ENCODE measurements at places on chromosomes 5 and 9.
A peak's percentile ranks its signal among the peaks of the same experiment; 100 is the strongest.

- DNase-seq = no peak
These were observed 3.8 kb downstream of the PCDH1 start for GRCh38 chr5:141874262-141874964.

GRCh38 chr9:114288193-114289091 lies 34.5 kb upstream of the ORM1 start:
- no peak for DNase-seq

GRCh38 chr5:139711067-139711905 lies 63.1 kb downstream of the CXXC5 start:
- DNase-seq = peak; percentile 92

DNA sequence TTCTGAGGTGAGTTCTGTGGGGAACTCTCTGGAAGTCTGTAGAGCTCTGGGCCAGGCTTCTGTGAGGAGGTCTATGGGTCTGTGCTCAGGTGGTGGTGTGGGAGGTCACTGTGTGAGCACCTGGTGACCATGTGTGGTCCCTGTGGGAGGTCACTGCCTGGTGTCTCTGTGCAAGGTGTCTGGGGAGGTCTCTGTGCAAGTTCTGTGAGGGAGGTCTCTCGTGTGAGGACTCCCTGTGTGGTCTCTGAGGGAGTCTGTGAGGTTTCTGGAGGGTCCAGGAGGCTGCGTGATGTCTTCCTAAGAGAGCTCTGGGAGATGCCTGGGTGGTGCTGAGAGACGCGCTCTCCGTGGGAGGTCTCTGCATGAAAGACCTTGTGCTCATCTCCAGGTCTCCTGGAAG lies 6.0 kb upstream of the SPATA31E1 start:
- DNase-seq = no peak

GRCh38 chr5:96509721-96510350 lies 76.8 kb upstream of the PCSK1 start:
- no peak for DNase-seq

All from DND-41 (cell line).